Prostate gland (tissue), 2 donors: ENCODE measurements at places on chromosomes 3 and 15.
A peak's percentile ranks its signal among the peaks of the same experiment; 100 is the strongest.

- H3K36me3 ChIP-seq, result no peaks in the 10 kb centered on the region
- no peak overlapping the region for H3K27ac ChIP-seq
- no peaks in the 10 kb centered on the region for H3K4me1 ChIP-seq
These were observed 23.6 kb downstream of the SEC61A1 start for GRCh38 chr3:128075522-128076482.

DNA sequence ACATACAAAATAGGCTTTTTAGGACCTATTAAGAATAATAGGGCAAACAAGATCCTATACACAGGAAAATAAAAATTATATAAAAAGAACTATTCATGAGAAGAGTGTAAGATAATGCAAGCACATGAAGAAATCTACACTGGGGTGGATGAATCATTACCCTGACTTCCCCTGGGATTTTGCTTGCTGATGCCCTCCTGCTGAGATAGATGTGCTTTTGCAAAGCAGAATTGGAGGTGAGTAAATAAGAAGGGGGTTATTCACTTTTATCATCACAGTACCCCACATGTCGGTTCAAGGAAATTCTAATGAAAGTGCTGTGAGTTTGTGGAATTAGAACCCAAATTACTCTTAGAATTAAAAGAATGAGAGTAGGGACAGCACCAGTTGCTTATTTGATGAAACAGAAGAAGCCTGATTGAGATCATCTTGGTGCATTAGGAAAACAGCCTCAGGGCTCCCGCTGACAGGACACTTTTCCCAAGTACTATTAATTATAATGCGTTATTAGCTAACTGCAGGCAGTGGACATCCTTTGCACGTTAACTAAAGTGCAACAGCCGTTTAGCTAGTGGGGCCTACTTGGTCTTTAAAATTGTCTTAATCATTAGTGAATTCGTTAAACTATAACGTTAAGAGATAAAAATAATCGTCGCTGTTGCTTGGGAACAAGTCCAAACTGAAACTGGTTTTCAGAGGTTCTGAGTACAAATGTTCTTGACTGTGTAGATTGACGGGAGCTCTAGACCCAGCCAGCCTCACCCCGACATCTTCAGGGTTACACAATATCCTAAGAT is 48.4 kb downstream of the SLC2A2 start:
- no peak overlapping the region for H3K4me3 ChIP-seq
- H3K4me1 ChIP-seq, result no peaks in the 10 kb centered on the region
- no peaks in the 10 kb centered on the region for H3K36me3 ChIP-seq
- H3K27me3 ChIP-seq, result no peaks in the 10 kb centered on the region
- no peak overlapping the region for H3K27ac ChIP-seq
- no peak for DNase-seq

DNA sequence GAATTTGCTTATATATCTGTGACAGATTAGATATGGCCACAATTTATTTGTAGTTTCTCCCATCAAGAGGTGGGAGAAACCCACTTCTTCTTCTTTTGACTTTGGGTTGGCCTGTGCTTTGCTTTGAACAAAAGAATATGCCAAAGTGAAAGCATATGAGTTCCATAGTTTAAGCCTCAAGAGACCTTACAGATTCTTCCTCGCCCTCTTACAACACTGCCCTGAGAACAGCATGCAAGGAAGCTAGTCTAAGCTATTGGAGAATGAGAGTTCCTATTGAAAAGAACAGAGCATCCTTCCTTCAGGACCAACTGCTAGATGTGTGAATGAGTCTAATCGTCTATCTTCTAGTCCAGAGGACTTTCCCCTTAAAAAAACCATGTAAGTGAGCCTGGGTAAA is 394.8 kb downstream of the TUSC7 start:
- H3K36me3 ChIP-seq, result no peaks in the 10 kb centered on the region
- no peak overlapping the region for H3K27ac ChIP-seq
- H3K4me3 ChIP-seq, result no peak overlapping the region
- DNase-seq, result no peak

- no peaks in the 10 kb centered on the region for H3K4me1 ChIP-seq
- no peak overlapping the region for H3K27ac ChIP-seq
- no peaks in the 10 kb centered on the region for H3K27me3 ChIP-seq
- peak; percentile 79 for DNase-seq
These were observed 84.8 kb upstream of the WNT5A start for GRCh38 chr3:55571913-55572312.

DNA sequence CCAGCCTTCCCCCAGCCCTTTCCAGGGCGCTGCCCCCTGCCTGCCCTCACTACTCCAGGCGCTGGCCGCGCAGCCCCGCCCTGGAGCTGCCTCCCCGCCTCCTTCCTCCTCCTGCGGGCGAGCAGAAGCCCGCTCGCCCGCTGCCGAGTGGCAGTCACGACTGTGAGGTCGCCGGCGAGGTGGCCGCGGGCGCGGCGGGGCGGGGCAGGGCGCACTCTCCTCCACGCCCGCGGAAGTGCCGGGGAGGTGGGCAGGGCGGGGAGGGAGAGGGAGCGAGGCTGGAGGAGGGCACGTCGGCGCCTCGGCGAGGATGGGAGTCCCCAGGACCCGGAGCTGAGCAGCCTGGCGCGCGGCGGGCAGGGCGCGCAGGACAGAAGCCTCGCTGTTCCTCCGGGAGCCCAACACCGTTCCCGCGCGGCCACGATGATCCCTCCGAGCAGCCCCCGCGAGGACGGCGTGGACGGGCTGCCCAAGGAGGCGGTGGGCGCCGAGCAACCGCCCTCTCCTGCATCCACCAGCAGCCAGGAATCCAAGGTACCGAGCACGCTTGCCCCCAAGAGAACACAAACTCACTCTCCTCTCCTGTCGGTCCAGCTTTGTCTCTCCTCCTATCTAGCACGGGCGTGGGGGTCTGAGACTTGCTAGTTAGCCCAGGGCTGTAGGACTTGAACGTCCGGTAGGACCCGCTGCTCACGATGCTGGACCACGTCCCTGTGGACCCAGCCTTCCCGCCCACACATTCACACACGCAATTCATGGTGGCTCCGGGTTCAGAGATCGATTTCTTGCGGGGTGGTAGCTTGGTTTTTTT is at the start of gene STAC:
STAC (plus strand) TSS at position 284 of the 811 bp plus-strand sequence; CDS start at position 424, 140 bp downstream.
- DNase-seq, result no peak
- H3K36me3 ChIP-seq, result no peaks in the 10 kb centered on the region
- H3K4me1 ChIP-seq, result no peaks in the 10 kb centered on the region
- peaks cover 7% of the 10 kb centered on the region for H3K27me3 ChIP-seq
- H3K4me3 ChIP-seq, result peak within 1 kb of the TSS; percentile 30

- no peaks in the 10 kb centered on the region for H3K36me3 ChIP-seq
- peak; percentile 23 for DNase-seq
- H3K27me3 ChIP-seq, result no peaks in the 10 kb centered on the region
- H3K27ac ChIP-seq, result peak overlapping the region; percentile 76
These were observed 1.5 kb downstream of the SEMA6D start for GRCh38 chr15:47718497-47719437.

DNA sequence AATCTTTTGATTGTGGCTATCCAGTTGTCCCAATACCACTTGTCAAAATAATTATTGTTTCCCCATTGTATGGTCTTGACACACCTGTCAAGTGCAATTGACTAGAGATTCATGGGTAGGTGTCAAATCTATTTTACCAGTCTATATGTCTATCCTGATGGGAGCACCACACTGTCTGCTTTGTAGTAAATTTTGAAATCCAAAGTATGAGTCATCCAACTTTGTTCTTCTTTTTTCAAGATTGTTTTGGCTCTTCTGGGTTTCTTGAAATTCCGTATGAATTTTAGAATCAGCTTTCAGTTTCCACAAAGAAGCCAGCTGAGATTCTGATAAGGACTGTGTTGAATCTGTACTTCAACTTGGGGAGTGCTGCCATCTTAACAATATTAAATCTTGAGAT is 71.9 kb downstream of the CSNK1G1 start:
- no peak for DNase-seq
- H3K36me3 ChIP-seq, result no peaks in the 10 kb centered on the region

GRCh38 chr3:165837058-165837525 is at the start of gene BCHE:
BCHE (minus strand) TSS chr3:165837423; CDS start chr3:165831033, 6,390 bp downstream.
- no peaks in the 10 kb centered on the region for H3K36me3 ChIP-seq
- DNase-seq, result no peak
- H3K27ac ChIP-seq, result no peak within 1 kb of the TSS
- no peaks in the 10 kb centered on the region for H3K27me3 ChIP-seq

DNA sequence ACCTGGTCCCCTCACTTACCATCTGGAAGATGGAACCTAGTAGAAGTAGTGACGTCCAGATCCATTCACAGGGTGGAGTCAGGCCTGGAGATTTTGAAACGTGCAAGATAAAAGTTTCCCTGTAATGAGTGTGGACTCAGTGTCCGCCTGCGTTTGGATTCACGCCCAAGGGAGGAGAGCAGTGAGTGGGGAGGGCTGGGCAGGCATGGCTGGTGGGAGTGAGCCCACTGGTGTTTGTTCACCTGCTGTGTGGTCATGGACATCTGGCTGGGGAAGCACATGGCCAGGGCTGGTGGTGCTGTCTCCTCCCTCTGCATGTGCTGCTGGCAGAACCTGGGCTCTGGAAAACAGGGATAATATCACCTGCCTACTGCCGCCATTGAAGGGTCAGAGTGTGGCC is 37.0 kb downstream of the RLBP1 start:
- no peak overlapping the region for H3K27ac ChIP-seq
- no peak for DNase-seq
- H3K4me3 ChIP-seq, result no peak overlapping the region
- H3K36me3 ChIP-seq, result no peaks in the 10 kb centered on the region
- H3K27me3 ChIP-seq, result no peaks in the 10 kb centered on the region

DNA sequence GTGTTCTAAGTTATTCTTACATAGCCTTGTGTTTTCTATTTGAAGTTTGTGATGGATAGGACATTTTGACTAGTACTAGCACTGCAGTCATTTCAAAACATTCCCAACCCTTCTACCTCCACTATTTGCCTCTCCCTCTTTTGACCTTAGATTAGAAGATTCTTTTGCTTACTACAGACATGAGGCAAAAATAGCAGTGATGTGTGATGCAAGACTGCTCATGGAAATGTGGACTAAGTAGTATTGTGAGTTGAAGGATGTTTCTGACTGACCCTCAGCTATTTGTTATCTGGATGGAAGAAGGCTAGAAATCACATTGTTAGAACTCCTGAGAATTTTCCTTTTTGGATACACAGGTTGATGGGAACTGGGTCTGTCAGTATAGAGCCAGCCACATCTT is 45.9 kb downstream of the ATP2C1 start:
- no peak overlapping the region for H3K4me3 ChIP-seq
- no peaks in the 10 kb centered on the region for H3K36me3 ChIP-seq
- H3K27ac ChIP-seq, result no peak overlapping the region
- no peak for DNase-seq
- no peaks in the 10 kb centered on the region for H3K4me1 ChIP-seq

- H3K36me3 ChIP-seq, result no peaks in the 10 kb centered on the region
- H3K4me3 ChIP-seq, result peak overlapping the region; percentile 5
- no peaks in the 10 kb centered on the region for H3K27me3 ChIP-seq
- H3K27ac ChIP-seq, result peak overlapping the region; percentile 2
These were observed 32.7 kb downstream of the TRANK1 start for GRCh38 chr3:36911990-36912804.

GRCh38 chr3:100210772-100211135 is 50.0 kb upstream of the TBC1D23 start:
- H3K4me1 ChIP-seq, result no peaks in the 10 kb centered on the region
- no peaks in the 10 kb centered on the region for H3K36me3 ChIP-seq
- no peaks in the 10 kb centered on the region for H3K27me3 ChIP-seq
- no peak overlapping the region for H3K4me3 ChIP-seq

GRCh38 chr15:78087951-78088772 is 4.2 kb upstream of the SH2D7 start:
- H3K27ac ChIP-seq, result no peak overlapping the region
- no peaks in the 10 kb centered on the region for H3K36me3 ChIP-seq
- H3K4me1 ChIP-seq, result no peaks in the 10 kb centered on the region
- H3K4me3 ChIP-seq, result no peak overlapping the region
- H3K27me3 ChIP-seq, result no peaks in the 10 kb centered on the region
